ENCODE measurements at places on chromosomes 6 and 20. TPM values are rescaled to one million over a fixed set of nuclear protein-coding genes. Genes with fewer than 3 reads are reported as not detected.

Gene CUL9
- total RNA-seq: 71.6 TPM

Gene LY86
- not detected for total RNA-seq

Gene HLA-DMA
- 2.1 TPM for total RNA-seq

Gene OPRM1
- total RNA-seq: not detected

Gene MRAP2
- total RNA-seq: 2.7 TPM

Gene METTL24
- total RNA-seq: 28.1 TPM

Gene ZSCAN31
- total RNA-seq: 5.8 TPM

Gene CLVS2
- total RNA-seq: 0.11 TPM

Gene C6orf141
- 6.5 TPM for total RNA-seq

Gene C20orf141
- not detected for total RNA-seq

Gene EYS
- 0.60 TPM for total RNA-seq

Gene PDE7B
- 16.5 TPM for total RNA-seq

Gene APOM
- total RNA-seq: 3.4 TPM

Gene FOXP4
- total RNA-seq: 91.0 TPM

Gene POPDC3
- 10.1 TPM for total RNA-seq

Gene NSFL1C
- total RNA-seq: 76.7 TPM

Gene KCNQ5
- total RNA-seq: 5.2 TPM

Gene PNLDC1
- 0.33 TPM for total RNA-seq

Gene KIF13A
- 57.0 TPM for total RNA-seq

Gene CST7
- total RNA-seq: not detected

Gene SYNGAP1
- 57.7 TPM for total RNA-seq

Gene BTNL2
- total RNA-seq: not detected

Gene MYL9
- total RNA-seq: 248 TPM

Gene C20orf96
- total RNA-seq: 52.8 TPM

Gene EYA4
- total RNA-seq: 21.4 TPM

Gene LMBRD1
- 27.3 TPM for total RNA-seq

Gene CST3
- total RNA-seq: 130 TPM

Gene CNKSR3
- 13.4 TPM for total RNA-seq

Gene RUNX2
- 4.9 TPM for total RNA-seq

Gene TDRD6
- 0.51 TPM for total RNA-seq

Gene SNAP25
- 4.8 TPM for total RNA-seq

Gene EEF1A2
- 15.6 TPM for total RNA-seq

Gene RFX6
- total RNA-seq: 3.8 TPM

Gene BCLAF1
- total RNA-seq: 246 TPM

Gene TBXT
- total RNA-seq: not detected

Gene OCSTAMP
- not detected for total RNA-seq

Gene MEP1A
- not detected for total RNA-seq

Gene MUC21
- total RNA-seq: not detected

Gene CFAP61
- total RNA-seq: not detected

Gene PLAGL1
- total RNA-seq: 164 TPM

Gene SLC22A2
- not detected for total RNA-seq

Gene POU3F2
- total RNA-seq: not detected

Gene KCNB1
- 0.52 TPM for total RNA-seq

Gene RIPK1
- 17.6 TPM for total RNA-seq

Gene SLC32A1
- total RNA-seq: not detected

Gene MLN
- total RNA-seq: not detected

Gene BEND6
- 6.6 TPM for total RNA-seq

Gene NKX2-2
- not detected for total RNA-seq

Gene OR2H1
- not detected for total RNA-seq

Measured in mesothelial cell of epicardium (in vitro differentiated cells).